ENCODE measurements at places on chromosomes 4 and X.

DNA sequence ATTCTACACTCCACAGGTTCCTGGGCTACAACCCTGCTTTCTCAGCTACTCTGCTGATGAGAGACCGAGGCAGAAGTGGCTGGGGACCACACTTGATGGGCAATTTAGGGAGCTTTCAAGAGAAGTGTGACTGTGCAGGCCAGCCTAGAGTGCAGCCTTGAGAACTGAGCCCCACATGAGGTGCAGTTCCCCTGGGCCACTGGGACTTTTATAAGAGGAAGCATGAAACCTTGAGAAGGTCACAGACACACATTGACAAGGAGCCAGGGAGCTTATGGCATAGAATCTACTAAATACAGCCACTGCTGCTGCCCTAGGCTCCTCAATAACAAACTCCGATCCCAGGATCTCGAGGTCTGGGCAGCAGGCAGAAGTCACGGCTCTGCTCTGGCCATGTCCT is 13.1 kb downstream of the C4orf50 start:
- DNase-seq: no peak

DNA sequence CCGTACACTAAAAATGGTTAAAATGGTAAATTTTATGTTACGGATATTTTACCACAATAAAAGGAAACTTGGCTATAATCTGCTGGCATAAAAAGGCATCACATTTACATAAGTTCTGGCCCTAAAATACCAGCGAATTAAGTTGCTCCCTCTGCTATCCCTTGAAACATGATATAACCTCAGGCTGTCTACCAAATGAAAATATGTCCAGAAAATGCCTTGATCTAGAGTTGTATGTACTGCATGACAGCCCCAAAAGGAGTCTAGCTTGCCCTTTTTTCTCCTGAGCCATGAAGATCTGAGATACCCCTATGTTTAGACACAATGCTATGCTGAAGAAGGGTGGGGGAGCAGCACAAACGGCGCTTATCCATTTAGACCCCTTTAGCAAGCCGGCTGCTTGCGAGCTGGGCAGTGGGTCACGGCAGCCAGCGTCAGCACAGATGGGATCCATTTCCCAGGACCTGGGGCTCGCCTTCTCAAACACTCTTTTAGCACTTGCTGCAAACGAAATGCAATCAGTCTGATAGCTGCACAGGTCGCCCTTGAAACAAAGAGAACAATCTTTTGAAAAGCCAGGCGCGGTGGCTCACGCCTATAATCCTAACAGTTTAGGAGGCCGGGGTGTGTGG is 77.0 kb downstream of the AFAP1 start:
- no peak for DNase-seq

DNA sequence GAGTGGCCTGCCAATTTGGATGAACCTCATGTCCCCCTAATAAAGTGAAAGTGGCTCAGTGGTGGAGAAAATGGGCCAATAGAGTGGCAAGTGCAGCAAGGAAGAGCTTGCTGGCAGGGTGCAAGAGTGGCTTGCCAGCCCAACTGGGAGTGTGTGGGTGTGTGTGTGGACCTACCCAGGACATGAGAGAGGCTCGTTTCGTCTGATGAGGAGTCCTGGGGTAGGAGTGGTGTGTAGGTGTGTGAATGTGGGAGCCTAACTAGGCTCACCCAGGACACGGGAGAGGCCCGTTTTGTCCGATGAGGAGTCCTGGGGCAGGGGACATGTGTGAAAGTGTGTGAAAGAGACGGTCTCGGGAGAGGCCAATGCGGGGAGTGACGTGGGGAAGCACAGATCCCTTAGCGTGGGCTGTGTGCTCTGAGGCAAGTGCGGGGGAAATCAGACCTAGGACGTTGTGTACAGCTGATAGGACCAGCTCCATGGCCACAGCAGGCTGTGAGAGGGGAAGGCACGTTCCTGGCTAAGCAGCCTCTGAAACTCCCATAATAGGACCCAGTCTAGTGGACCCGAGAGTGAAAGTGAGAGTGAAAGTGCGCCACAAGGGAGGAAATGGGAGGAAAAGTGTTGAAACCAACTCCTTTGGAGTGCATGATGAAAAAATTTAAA is 5.3 kb downstream of the GAGE10 start:
- DNase-seq: no peak

DNA sequence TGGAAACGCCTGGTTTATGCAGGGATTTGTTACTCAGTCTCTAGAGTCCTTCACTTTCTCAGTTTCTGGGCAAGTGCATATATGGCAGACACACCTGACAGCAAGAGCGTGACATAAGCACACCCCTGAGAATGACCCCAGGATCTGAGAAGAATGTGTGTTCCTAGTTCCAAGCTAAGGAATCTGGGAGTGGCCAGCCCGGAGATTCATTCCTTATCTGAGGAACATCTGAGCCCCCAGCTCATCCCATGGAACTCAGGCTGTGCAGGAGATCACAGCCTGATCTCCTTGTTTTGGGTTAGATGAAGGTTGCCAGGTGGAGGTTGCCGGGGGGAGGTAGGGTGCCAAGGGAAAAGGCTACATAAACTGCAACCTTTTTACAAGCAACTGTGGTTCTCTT is 23.8 kb upstream of the KIAA0232 start:
- no peak for DNase-seq

DNA sequence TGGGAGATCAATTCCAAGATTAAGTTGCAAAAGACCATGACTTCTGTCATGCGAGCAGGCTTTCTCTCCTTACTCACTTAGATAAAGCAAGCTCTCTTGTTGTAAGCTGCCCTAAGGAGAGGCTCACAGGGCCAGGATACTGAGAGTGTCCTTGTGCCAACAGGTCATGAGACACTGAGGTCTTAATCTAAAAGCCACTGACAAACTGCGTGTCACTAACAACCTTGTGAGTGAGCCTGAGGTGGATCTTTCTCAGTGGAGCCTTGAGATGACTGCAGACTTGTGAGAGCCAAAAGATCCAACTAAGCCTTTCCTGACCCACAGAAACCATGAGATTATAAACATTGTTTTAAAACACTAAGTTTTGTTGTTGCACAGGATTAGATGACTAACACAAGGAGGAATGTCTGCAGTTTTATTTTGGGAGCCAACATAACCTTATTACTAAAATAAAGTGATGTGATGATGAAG is 170.5 kb downstream of the SLC39A8 start:
- DNase-seq: no peak

DNA sequence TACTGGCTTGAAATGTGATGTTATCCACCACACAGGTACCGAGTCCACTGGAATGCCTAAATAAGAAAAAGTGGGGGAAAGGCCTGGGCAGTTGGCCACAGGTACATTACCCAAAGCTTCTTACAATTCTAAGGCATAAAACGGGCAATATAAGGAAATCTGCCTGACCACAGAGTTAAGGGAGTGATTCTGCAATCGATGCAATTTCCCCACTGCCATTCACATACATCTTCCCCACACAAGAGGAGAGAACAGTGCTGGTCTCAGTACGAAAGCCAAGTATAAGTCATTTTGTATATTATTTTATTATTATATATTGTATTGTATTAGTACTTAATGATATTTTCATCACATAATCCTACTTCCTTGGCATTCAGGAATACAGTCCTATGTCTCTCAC is 30.6 kb downstream of the RFC1 start:
- DNase-seq: no peak

DNA sequence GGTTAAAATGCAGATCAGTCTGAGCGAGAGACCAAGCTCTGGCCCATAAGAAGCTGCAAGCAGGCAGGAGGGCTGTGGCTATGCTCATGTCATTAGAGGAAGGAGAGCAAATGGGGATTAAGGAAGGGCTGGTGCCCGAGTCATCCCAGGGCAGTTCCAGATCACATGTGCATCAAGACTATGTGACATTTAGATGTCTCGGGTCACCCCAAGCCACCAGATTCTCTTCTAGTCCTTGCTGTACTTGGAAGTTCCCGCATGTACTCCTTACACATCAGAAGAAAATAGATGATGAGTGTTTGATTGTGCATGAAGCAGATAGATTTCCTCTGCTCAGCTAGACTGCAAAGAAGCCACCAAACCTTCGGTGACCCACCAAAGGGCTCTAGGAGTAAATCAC is 42.1 kb upstream of the KLHL34 start:
- no peak for DNase-seq

DNA sequence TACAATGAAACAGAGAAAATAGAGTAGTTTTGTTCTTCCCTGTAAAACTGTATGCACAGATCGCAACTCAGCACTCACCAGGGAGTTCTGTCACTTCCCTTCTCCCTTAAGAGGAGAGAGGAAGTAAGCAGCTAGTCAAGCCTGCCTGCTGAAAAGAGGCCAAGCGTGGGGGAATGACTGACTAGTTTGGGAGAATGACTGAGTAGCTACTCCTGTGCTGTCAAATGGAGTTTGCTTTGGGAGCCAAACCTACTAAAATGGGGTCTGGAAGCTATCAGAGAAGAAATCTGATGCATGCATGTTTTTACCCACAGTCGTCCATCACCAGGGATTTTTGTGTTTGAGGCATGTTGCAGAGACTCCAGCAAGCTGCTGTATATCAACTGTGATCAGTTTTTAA is 54.6 kb upstream of the LHFPL1 start:
- no peak for DNase-seq

DNA sequence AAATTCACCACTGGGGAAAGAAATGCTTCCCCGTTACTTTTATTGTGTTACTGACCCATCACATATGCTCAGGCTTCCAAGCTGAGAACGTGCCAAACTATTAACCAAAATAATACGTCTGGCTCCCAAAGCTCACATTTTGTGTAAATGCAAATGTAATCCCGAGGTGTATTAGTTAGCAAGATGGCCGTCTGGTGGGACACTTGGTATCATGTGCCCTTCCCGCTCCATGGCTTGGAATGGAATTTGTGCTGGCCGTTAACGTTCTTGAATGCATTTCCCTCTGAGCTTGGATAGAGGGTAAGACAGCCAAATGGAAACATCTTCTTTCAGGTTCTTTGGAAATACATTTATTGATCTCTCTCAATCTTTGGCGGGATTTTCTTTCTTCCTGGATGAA is 105.0 kb downstream of the MFAP3L start:
- no peak for DNase-seq

- DNase-seq: no peak
These were observed 37.7 kb downstream of the FRYL start for GRCh38 chr4:48742412-48742811.

DNA sequence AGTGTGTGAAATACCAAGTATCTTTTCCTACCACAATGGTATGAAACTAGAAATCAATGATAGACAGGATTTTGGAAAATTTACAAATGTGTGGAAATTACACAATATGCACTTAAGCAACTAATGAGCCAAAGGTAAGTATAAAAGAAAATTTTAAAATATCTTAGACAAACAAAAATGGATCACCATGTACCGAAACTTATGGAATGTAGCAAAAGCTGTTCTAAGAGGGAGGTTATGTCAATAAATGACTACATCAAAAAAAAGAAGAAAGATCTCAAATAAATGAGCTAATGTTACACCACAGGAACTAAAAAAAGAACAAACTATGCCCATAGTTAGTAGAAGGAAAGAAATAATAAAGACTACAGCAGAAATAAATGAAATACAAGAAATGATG is 1084.1 kb downstream of the TECRL start:
- DNase-seq: no peak

DNA sequence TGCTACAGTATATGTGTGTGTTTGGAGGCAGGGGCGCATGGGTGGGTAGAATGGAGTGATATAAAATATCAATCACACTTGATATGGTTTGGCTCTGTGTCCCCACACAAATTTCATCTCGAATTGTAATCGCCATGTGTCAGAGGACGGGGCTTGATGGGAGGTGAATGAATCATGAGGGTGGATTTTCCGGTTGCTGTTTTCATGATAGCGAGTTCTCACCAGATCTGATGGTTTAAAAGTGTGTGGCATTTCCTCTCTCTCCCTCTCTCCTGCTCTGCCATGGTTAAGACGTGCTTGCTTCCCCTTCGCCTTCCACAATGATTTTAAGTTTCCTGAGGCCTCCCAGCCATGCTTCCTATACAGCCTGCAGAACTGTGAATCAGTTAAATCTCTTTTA is 14.8 kb downstream of the SOWAHB start:
- no peak for DNase-seq

GRCh38 chr4:101103381-101104142 is 243.8 kb downstream of the PPP3CA start:
- DNase-seq: no peak

DNA sequence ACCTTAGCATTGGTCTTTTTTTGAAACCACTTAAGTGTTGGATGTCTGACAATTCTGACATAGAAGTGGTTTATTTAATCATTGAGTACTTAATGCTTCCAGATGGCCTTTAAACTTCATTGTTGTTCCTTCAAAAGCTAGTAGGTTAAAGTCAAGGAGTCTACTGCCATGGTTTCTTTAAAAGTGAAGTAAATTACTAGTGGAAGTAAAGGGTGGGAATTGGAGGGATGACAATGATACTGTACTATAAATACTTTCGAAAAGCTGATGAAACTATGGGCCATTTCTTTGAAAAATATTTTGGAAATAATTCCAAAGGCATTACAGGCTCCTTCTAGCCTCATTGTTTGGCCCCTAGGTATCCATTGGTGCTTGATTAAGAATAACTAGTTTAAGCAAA is 51.9 kb downstream of the ATP10D start:
- DNase-seq: no peak

Data from activated CD4-positive, CD25-positive, alpha-beta regulatory T cell treated with anti-CD3 and anti-CD28 coated beads, Interleukin-2, amount 50 U/mL, for 16 hours (primary cell).